ENCODE measurements at places on chromosomes 3 and 15. TPM values are rescaled to one million over a fixed set of nuclear protein-coding genes. Genes with fewer than 3 reads are reported as not detected.

STRC gene
- not detected for total RNA-seq

VGLL3 gene
- 47.4 TPM for total RNA-seq

WWTR1 gene
- total RNA-seq, result 205 TPM

CHDH gene
- 7.9 TPM for total RNA-seq

CLDN1 gene
- 0.18 TPM for total RNA-seq

MYL3 gene
- total RNA-seq, result not detected

THPO gene
- 0.49 TPM for total RNA-seq

CA12 gene
- 174 TPM for total RNA-seq

PPP1R14D gene
- total RNA-seq, result not detected

SLC7A14 gene
- total RNA-seq, result 6.1 TPM

ALG3 gene
- total RNA-seq, result 34.0 TPM

TMF1 gene
- total RNA-seq, result 50.9 TPM
